ENCODE measurements at places on chromosomes 16 and 17.

DNA sequence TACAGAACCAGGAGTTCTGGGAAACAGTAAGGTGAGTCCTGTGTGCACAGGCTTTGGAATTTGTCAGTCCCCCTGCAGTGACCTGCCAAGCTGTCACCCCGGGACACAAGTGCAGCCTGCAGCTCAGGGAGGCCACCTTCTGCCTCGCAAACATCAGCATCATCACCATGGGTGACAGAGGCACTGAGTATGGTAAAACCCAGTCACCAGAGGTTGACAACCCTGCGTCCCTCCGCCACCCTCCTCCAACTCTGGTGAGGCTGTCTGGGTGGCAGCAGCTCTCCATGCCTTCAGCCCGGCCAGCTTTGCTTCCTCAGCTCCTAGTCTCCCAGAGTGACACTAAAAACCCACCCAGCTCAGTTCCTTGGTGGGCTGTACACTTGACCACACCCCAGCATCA is 221.0 kb downstream of the CPPED1 start:
- DNase-seq, result no peak

DNA sequence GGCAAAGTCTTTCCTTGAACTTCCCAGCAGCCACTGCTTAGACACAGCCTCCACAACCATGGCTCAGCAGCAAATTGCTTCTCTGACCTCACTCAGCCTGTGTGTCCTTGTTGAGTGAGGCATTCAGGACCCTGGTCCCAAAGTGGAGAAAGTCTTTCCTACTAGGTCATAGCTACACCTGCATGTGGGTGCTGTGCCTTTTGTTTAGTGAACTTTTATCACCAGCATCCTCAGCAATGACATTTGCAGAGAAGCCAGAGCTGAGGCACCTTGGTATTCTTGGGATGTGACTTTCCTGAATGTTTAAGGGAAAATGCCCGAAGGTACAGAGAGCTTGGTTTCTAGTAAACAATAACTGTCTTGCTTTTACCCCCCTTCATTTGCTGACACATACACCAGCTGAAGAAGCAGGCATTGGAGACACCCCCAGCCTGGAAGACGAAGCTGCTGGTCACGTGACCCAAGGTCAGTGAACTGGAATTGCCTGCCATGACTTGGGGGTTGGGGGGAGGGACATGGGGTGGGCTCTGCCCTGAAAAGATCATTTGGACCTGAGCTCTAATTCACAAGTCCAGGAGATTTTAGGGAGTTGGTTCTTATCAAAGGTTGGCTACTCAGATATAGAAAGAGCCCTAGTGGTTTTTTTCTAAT is 20.9 kb upstream of the STH start:
- no peak for DNase-seq

DNA sequence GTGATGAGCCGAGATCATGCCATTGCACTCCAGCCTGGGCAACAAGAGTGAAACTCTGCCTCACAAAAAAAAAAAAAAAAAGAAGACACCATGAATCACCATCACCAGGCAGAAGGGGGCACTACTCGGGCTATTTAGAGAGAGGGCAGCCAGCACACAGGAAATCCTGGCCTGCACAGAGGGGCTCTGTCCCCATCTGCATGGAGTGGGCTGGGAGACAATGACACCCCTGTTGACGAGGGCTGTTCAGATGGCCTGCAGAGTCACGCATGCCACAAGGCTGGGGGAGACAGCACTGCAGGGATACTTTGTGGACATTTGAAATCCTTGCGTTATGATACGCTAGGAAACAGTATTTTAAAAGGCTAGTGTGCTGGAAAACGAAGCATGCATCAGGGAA is 48.3 kb downstream of the CUEDC1 start:
- no peak for DNase-seq

DNA sequence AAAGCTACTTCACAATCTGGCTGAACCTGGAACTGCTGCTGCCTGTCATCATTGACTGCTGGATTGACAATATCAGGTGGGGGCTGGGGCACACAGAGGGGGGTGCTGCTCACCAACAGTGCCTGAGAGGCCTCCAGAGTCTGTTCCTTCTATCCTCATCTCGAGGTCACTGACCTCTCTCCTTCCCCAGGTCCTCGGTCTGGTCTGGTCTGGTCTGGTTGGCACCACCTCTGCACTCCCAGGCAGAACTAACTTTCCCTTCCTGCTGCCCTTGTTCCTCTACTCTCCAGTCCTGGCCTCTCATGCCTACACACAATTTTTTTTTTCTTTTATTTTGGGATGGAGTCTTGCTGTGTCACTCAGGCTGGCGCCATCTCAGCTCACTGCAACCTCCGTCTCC is 4.2 kb downstream of the PLA2G15 start:
- no peak for DNase-seq

- no peak for DNase-seq
These were observed 206.7 kb downstream of the ZNF423 start for GRCh38 chr16:49649013-49649765.

GRCh38 chr17:70961341-70961740 is 792.0 kb downstream of the KCNJ2 start:
- DNase-seq, result no peak

- DNase-seq, result no peak
These were observed 1.1 kb downstream of the CEMP1 start for GRCh38 chr16:2529961-2530628.

DNA sequence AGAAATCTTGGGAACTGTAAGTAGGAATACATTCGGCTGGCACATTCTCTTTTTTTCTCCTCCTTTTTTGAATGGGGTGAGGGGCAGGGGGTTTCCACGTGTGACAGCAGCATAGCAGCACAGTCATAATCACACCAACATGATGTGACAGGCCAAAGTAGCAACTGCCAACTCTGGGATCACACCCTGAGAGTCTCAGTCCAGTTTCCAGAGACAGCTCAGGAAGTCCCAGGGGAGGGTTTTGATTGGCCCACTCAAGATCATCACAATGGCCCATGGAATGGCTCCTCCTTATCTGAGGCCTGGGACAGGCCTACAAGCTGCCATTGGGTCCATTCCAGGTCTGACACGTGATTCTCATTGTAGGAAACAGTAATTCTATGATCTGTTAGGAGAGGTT is 207.1 kb upstream of the ASIC2 start:
- DNase-seq, result no peak

DNA sequence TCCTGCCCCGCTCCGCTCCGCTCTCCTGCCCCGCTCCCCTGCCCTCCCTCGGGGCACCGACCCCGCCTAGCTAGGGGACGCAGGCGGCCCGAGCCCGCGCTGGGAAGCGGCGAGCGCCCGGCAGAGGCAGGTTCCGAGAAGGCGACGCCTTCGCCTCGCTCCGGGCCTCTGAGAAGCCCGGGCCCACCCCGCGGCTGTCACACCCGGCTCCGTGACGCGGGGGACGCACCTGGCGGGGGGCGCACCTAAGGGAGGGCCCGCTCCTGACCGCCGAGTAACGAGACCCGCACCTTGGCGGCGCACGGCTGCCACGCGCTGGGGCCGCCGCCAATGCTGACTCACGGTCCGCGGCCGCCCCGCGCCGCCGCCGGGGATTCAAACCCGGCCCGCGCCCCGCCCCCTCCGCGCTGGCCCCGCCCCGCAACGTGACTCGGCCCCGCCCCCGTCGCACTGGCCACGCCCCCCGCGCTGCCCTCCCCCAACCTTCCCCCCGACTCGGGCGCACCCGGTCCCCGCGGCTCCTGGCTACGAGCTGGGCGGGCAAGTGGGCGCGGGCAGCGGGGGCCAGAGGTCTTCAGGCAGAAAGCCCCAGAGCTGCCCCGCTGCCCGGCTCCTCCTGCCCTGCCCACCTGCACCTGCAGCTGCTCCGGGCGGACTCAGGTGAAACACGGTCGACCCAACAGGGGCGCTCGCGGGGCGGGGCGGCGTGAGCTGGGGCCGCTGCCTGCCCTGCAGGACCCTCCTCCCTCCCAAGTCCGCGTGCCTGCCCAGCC is 27.8 kb downstream of the GNPTG start:
- peak; percentile 61 for DNase-seq

DNA sequence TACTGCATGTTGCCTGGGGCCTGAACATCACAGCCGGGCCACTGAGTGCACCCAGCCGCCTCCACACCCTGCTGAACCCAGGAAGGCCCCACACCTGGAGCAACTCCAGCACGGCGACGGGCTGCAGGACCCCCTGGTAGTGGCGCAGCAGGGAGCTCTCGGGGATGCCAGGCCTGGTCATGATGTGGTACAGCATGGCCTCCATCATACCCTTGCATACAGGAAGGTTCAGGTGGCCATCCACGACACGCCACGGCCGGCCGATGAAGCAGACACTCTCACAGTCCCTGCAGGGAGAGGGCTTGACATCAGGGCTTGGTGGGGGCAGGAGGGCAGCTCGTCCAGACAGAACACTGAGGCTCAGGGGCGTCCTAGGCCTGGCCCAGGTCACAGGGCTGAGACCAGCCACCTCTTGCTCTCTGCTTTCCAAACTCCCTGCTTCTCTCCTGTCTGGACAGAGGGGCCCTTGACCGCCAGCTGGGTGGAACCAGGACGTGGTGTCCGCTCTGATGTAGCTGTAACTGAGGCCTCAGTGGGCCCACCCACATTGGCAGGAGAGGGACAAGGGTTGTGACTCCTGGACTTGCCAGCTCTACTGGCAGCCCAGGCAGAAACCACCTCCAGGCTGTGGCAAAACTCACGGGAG is 60.3 kb downstream of the IL21R start:
- DNase-seq, result no peak

Measured in activated naive CD4-positive, alpha-beta T cell (primary cell).